ENCODE measurements at places on chromosomes 3 and 15.

- no peak for DNase-seq
Observed at GRCh38 chr3:160779040-160779439, 23.0 kb downstream of the PPM1L start.

DNA sequence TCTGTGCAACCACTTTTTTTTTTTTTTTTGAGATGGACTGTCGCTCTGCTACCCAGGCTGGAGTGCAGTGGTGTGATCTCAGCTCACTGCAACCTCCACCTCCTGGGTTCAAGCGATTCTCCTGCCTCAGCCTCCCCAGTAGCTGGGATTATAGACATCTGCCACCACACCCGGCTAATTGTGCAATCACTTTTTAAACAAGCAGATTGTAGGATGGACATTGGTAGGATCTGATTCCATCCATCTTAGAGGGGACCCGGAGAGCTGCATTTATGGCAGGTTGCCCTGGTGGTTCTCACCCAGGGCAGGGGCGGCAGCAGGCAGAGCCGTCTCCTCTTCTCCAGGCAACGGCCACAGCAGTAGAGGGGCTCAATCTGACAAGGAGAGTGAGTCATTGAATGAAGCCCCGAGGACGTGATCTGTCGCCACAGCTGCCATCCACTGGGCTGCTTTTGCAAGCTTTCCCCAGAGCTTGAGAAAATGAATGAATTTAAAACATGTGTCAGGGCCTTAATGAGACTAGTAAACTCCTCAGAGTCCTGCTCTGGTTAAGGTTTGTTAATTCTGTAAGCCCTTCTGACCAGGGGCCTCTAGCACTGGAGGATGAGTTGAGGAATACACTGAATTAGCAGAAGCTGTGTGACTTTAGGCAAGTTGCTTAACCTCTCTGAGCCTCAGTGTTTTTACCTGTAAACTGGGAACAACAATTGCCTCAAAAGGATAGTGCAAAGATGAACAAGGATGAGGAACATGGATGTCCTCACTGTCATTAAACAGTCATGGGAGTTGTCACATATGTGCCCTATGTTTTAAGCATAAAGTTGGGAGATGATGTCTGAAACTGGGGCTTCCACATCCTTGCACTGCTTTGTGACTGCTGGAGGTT is 129.1 kb downstream of the ASB7 start:
- no peak for DNase-seq

- no peak for DNase-seq
Observed at GRCh38 chr15:55619783-55620182, 31.6 kb upstream of the PYGO1 start.

GRCh38 chr15:57647071-57647790 is 55.5 kb downstream of the MYZAP start:
- DNase-seq = no peak

GRCh38 chr3:114586119-114586518 is 292.3 kb downstream of the TIGIT start:
- DNase-seq = no peak

DNA sequence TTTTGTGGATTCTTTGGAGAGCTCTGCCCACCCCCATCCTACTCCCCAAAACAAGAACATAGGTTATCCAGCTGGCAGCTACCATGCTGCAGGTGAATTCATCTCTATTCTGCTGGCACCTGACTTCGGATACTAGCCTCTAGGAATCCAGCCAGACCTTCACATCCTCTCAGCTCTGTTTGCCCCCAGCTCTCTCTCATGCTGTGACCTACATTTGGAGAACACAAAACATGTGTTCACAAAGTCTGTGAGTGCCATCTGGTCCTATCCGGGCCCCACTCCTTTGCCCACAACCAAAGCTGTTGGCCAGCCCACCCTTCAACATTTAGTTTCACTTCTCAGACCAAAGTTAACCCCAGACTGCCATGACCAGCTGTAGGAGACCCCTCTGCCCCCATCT is 89.4 kb upstream of the C3orf80 start:
- DNase-seq = no peak

- no peak for DNase-seq
Observed at GRCh38 chr15:65829130-65829764, 37.2 kb upstream of the DENND4A start.

GRCh38 chr3:18241837-18242236 is 183.3 kb downstream of the SATB1 start:
- no peak for DNase-seq

All from hepatic stellate cell (primary cell).